Fibroblast of pulmonary artery (primary cell): ENCODE measurements at places on chromosomes 11 and 22.

DNA sequence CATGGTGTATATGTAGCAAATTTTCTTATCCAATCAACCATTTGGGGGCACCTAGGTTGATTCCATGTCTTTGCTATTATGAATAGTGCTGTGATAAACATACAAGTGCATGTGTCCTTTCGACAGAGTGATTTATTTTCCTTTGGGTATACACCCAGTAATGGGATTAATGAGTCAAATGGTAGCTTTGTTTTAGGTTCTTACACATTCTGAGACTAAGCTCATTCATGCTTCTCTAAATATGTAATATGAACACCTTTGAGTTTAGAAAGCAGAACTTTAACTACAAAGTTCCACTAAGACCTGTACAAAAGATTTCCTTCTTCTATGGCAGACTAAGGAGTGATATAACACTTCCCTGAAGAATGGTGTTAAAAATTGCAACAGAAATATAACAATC, 627.0 kb downstream of the KCNA4 start:
- DNase-seq: no peak

DNA sequence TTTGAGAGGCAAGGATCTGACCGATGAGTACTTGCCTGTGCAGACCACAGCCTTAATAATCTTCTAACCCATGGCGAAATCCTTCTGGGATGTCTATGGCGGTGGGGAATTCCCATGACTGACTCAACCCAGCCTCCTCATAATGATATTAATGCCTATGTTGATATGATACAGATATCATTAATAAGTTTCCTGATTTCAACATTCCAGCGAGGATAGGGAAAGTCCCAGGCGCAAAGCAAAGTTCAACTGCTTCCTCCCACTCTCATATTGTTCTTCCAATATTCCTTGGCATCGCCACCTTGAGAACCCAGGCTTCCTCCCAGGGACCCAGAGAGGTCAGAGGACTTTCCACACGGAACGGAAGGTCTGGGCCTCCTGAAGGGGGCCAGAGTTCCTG, 110.3 kb upstream of the TMEM45B start:
- no peak for DNase-seq

- DNase-seq: no peak
These were observed 1.7 kb upstream of the TNNT3 start for GRCh38 chr11:1917523-1918435.

DNA sequence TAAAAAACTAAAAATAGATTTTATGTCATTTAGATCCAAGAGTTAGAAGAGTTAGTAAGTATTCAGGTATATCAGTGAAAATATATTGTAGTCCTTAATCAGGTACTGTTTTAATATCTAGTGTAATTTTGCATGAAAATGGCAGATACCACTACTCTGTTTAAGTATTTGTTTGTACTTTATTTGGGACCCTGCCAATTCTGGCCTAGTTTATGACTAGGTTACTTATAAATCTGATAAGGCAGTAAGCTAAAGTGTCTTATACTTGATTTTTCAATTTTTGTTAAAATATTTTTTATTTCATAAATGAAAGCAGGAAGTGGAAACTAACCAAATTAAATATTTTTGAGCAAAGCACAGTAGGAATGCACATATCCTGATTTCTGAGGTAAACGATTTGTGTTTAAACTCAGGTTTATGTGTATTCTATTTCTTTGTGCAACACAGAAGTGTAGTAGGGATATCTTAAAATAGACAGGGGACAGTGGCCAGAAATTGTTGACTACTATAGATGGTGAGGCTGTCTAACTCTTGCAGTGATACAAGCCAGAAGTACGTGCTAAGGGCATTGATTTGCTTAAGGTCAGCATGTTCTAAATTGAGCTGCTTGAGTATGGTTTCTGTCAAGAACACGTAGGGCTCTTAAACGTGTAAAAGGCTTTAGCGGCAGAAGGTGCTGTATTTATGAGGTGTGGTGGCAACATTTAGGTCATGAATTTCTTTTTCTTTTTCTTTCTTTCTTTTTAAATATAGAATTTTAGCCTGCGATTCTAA, 34.0 kb downstream of the HIPK3 start:
- DNase-seq: peak; percentile 28

DNA sequence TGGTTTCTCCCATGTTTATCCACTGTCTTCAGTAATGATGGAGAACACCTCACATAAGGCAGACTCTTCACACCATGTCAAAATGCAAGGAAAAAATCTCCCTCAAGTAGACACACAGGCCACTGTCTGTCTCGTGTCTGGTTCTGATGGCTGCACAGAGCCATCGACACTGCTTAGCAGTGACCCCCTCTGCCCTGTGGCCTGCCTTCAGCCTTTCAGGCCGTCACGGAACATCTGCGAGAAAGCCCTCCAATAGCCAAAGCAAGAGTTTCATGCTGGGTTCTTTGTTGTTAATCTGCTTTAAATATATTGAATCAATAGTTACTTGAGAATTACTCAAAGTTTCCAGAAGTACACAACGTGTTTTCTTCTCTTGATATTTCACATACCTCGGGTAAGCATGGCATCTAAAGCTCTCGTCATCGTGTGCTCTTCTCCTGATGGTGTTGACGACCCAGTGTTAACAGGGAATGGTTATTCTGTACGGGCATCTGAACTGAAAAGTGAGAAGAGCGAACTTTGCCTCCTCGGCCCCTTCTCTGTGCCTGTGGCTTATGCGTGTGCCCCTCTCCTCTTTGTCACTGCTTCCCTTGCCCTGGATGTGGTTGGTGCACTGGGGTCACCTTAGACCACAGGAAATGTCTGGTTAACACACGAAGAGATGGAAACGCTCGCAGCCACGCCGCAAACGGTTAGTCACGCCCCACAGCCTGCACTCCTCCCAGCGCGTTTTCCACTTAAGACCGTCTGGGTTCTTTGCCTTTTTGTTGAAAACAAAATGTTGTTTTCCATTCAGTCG, 33.4 kb upstream of the CTTN start:
- no peak for DNase-seq

DNA sequence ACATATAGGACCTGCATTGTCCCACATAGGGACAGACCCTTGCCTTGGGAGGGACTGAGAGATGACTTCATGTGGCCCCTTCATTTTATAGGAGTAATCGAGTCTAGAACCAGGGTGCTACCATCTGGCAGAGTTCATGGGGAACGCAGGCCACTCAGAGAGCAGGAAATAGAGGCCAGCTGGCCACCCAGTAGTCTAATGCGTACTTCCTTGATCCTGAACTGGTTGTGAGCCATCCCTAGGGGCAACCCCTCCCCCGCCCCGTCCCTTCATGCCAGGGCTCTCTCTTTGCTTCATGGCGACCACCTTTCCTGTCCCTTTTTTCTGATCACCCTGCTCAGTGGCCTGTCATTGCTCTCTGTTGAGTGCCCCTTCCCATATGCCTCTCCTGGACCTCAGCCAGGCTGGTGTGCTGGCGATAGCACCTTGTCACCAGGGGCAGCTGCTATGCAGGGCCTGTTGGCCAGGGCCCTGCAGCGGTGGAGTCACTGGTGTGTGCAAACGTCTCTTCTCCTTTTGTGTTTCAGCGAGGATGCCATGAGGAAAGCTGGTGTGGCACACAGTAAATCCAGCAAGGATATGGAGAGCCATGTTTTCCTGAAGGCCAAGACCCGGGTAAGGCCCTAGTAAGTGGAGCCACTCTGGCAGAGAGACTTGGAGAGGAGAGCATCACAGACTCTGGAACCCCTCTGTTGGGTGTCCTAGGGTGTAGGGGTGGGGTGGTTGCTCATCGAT, 29.3 kb downstream of the MED15 start:
- no peak for DNase-seq

- no peak for DNase-seq
These were observed 1077.3 kb downstream of the OPCML start for GRCh38 chr11:132455044-132455443.

GRCh38 chr11:15589070-15589626, 474.4 kb downstream of the INSC start:
- DNase-seq: no peak

GRCh38 chr11:76523147-76523546, 78.3 kb downstream of the EMSY start:
- no peak for DNase-seq

GRCh38 chr22:28279888-28280287, 360.8 kb upstream of the PITPNB start:
- DNase-seq: no peak
